Pericardium fibroblast (primary cell): ENCODE measurements at places on chromosomes 3 and 15. TPM values are rescaled to one million over a fixed set of nuclear protein-coding genes. Genes with fewer than 3 reads are reported as not detected.

SEMA3B gene
- total RNA-seq = 10.6 and 16.0 TPM in 2 replicates

HCN4 gene
- total RNA-seq = not detected in 2 replicates

LMAN1L gene
- total RNA-seq = 0.23 TPM in 1 of 2 replicates, not detected in the other

EPHA6 gene
- not detected in 2 replicates for total RNA-seq

ZNF620 gene
- 0.35 and 0.51 TPM in 2 replicates for total RNA-seq

ENTPD3 gene
- not detected in 2 replicates for total RNA-seq

PP2D1 gene
- total RNA-seq = not detected in 2 replicates

ACY1 gene
- 45.4 and 56.4 TPM in 2 replicates for total RNA-seq

BSN gene
- 0.09 and 0.12 TPM in 2 replicates for total RNA-seq

IL1RAP gene
- total RNA-seq = 8.9 and 20.5 TPM in 2 replicates

FBXO40 gene
- total RNA-seq = not detected in 2 replicates
